Central memory CD8-positive, alpha-beta T cell (primary cell): ENCODE measurements at places on chromosomes 4 and X.

- peaks cover 22% of the 10 kb centered on the region for H3K4me1 ChIP-seq
- H3K36me3 ChIP-seq, result peaks cover 12% of the 10 kb centered on the region
- DNase-seq, result no peak
Measured at GRCh38 chr4:76997532-76997931, 48.0 kb downstream of the SEPTIN11 start.

- no peaks in the 10 kb centered on the region for H3K27me3 ChIP-seq
- H3K36me3 ChIP-seq, result no peaks in the 10 kb centered on the region
- H3K4me3 ChIP-seq, result no peak overlapping the region
- no peak overlapping the region for H3K27ac ChIP-seq
- no peaks in the 10 kb centered on the region for H3K4me1 ChIP-seq
Measured at GRCh38 chr4:129978315-129978714, 882.4 kb downstream of the C4orf33 start.

DNA sequence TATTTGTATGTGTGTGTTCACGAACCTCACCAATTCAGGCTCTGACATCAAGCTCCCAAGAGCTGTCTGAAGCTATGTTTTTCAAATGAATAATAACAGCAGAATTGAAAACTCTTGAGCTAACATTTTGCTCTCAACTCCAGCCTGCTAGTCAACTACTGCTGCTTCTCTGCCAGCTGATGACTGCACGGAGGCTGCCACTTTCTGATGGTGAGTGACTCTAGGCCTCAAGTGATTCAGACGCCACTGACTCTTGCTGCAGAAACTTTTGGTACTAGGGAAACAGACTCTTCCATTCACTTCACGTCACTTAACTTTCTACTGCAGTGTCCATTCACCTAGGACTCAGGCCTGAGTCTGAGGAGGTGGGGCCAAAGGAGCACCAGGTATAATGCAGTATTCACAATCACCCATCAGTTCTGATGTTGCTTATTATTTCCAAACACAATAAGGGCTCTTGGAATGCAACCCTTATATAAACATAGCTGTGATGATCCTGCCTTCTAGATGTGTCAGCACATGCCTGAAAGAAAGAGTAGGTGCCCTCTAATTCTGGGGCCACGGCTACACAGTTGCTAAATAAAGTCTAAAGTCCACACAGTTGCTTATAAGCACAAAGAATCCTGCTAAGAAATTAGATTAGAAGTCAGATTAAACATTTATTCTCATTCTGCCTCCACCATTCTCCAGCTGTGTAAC, 16.0 kb downstream of the PRDM8 start:
- H3K27ac ChIP-seq, result no peak overlapping the region
- no peak overlapping the region for H3K4me3 ChIP-seq
- no peaks in the 10 kb centered on the region for H3K4me1 ChIP-seq
- no peak for DNase-seq

- no peak overlapping the region for H3K27ac ChIP-seq
- no peak for DNase-seq
Measured at GRCh38 chr4:39714166-39714565, 16.2 kb downstream of the UBE2K start.

- H3K36me3 ChIP-seq, result no peaks in the 10 kb centered on the region
- H3K27ac ChIP-seq, result no peak overlapping the region
- H3K27me3 ChIP-seq, result no peaks in the 10 kb centered on the region
- no peak overlapping the region for H3K4me3 ChIP-seq
- H3K4me1 ChIP-seq, result no peaks in the 10 kb centered on the region
- DNase-seq, result no peak
Measured at GRCh38 chrX:105543283-105543682, 279.1 kb upstream of the NRK start.

DNA sequence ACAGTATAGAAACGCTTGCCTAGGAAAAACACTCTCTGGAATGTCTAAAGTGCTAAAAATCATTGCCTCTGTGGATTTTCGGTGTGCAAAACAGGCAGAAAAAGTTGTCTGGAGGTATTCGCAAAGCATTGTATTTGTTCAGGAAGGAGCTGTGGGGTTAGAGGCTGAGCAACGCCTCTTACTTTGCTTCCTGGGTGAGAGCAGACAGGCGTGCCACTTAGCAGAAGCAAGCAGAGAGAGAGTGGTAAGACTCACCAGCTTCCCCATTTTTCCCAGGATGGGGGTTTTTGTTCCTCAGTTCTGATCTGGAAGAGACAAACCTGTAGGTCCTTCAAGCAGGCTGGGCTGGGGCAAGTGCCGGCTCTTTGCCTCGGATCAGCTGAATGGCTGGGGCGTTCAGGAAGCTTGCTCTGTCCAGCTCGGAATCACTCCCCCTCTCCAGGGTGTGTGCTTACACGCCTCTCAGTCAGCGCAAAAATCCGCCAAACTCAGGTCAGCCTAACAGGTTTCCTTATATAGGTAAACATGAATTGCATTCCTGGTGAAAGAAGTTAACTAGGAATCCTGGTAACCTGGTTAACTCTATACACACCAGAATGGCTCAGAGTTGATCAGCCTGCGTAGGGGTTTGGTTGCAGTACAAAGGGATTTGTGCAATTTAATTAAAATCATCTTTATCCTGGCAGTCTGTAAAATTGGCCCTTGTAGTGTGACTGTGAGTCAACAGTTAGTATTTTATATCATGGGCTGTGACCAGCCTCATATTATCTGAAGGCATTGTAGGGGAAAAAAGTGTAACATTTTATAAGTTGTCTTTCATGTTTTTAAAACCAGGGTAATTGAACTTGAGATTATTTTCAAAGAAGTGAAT, 213.1 kb upstream of the MID1 start:
- no peaks in the 10 kb centered on the region for H3K36me3 ChIP-seq
- H3K27ac ChIP-seq, result no peak overlapping the region
- H3K4me3 ChIP-seq, result no peak overlapping the region
- H3K4me1 ChIP-seq, result no peaks in the 10 kb centered on the region
- no peaks in the 10 kb centered on the region for H3K27me3 ChIP-seq
- no peak for DNase-seq

DNA sequence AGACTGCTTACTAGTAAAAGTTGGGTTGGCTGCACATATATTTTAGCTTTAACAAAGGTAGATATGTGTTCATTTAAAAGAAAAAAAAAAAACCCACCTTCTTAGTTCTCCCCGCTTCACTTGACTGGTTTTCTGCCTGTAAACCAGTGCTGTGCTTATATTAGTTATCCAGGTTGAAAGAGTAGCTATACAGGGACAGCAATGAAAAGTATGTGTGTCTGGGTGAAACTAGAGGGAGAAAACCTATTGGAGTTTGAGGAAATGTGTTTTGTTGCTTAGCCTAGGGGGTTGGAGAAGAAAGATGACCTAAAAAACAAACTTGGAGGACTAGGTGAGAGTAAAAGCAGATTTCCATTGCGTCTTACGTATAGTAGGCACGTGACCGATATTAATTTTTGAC, 4.5 kb downstream of the JADE1 start:
- H3K36me3 ChIP-seq, result peaks cover 28% of the 10 kb centered on the region
- no peak overlapping the region for H3K27ac ChIP-seq
- DNase-seq, result no peak

DNA sequence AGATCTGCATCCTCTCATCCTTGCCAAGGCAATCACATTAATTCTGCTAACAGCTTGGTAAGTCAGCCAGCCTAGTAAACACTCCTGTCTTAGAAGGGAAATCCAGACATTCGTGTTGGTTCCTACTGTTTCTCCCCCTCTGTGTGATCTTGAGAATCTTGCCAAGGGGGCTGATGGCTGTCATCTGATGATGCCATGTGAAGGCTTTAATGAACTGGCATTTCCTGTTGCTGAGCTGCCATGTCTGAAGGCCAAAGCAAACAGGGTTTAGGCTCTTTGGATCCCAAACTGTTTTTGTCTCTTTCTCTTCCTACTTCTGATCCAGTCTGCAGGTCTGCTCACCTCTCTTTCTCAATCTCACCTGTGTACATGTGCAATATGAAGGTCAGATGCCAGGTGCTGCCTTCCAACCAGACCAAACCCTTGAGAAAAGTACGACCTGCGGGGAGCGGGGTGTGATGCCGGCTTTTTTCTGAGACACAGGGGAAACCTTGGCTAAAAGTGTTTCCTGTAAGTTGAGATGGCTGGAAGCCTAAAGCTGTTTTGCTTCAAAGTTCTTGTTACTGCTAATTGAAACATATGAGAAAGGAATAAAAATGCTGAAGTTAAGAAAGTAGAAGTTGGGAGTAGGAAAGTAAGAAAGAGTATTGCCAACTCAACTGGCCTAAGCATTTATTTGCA, 532.9 kb downstream of the ANKRD50 start:
- no peaks in the 10 kb centered on the region for H3K27me3 ChIP-seq
- no peaks in the 10 kb centered on the region for H3K36me3 ChIP-seq
- no peak overlapping the region for H3K4me3 ChIP-seq
- no peak for DNase-seq
- H3K4me1 ChIP-seq, result no peaks in the 10 kb centered on the region

DNA sequence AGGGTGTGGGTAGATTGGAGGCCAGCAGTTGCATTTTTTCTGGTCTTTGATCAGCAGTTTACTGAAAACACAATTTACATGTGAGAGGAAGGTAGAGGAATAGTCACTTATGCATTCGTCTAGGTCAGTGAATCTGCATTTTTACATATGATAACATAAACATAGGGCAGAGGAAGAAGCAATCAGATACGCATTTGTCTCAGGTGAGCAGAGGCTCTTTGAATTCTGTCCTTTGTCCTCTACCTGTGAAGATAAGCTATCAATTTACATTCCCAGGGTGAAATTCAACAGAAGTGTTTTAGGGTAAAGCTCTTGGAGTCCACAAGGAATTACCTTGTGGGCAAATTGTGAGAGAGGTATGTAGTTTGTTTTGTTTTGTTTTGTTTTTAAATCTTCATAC, 306.5 kb downstream of the MAGEB5 start:
- H3K36me3 ChIP-seq, result no peaks in the 10 kb centered on the region
- no peaks in the 10 kb centered on the region for H3K4me1 ChIP-seq
- DNase-seq, result no peak
- no peak overlapping the region for H3K4me3 ChIP-seq

DNA sequence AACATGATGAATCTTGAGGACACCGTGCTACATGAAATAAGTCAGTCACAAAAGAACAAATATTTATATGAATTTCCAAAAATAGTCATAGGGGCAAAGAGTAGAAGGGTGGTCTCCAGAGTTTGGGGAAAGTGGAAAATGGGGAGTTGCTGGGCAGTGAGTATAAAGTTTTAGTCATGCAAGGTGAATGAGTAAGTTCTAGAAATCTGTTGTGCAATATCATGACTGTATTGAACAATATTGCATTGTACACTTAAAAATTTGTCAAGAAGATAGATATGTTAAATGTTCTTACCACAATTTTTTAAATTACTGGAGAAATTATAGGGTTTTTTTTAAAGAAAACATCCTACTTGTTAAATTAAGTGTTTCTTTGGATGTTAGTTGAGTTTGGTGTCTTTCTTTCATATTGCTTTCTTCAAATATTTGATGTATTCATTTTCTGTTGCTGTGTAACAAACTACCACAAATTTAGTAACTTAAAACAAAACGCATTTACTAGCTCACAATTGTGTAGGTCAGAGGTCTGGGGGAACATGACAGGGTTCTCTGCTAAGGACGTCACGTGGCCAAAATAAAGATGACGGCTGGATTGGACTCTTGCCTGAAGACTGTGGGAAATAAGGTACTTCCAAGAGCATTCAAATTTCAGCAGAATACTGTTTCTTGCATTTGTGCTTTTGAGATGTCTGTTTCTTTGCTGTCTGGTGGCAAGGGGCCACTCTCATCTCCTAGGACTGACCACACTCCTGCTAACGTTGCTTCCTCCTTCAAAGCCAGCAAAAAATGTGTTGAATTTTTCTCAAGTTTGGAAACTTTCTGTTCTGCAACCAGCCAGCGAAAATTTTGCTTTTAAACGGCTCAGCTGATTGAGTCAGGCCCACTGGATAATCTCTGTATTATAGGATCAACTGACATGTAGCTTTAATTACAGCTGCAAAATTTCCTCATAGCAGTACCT, 76.7 kb downstream of the CPEB2 start:
- no peak overlapping the region for H3K27ac ChIP-seq
- no peak for DNase-seq
- no peaks in the 10 kb centered on the region for H3K4me1 ChIP-seq
- peaks cover 8% of the 10 kb centered on the region for H3K27me3 ChIP-seq
- H3K36me3 ChIP-seq, result no peaks in the 10 kb centered on the region
- no peak overlapping the region for H3K4me3 ChIP-seq

DNA sequence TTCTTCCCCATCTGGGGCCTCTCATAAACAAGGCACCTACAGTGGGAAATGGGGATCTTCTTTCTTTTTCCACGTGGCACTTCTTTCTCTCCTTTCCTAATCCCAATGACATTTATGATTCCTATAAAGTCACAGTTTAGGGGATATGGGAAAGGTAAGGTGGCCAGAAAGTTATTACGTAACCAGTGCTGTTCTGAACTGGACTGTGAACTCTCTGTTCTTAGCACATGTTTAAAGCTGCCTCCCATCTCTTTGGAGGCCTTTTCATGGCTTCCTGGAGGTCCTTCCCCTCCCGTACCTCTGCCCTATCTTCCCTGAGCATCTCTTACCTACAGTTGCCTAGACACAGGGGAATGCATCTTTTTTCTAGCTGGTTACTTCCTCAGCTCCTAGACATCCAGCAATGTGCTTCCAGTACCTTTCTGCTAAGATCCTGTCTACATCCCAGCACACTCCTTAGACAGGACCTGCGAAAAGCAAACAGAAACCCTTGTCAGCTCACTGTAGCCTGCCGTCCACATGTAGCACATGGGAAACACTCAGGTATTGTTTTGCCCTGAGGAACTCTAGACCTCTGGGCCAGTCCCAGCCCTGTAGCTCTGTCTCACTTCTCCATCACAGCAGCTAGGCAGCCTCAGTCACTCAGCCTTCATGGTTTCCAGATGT, 195.4 kb downstream of the NWD2 start:
- DNase-seq, result no peak
- no peaks in the 10 kb centered on the region for H3K36me3 ChIP-seq
- peaks cover 33% of the 10 kb centered on the region for H3K27me3 ChIP-seq
- H3K27ac ChIP-seq, result no peak overlapping the region
- H3K4me3 ChIP-seq, result no peak overlapping the region

- no peaks in the 10 kb centered on the region for H3K4me1 ChIP-seq
- peaks cover 31% of the 10 kb centered on the region for H3K27me3 ChIP-seq
- no peak overlapping the region for H3K4me3 ChIP-seq
- no peaks in the 10 kb centered on the region for H3K36me3 ChIP-seq
Measured at GRCh38 chr4:51830156-51830720, 12.7 kb upstream of the DCUN1D4 start.

- no peak for DNase-seq
- no peaks in the 10 kb centered on the region for H3K4me1 ChIP-seq
- no peak overlapping the region for H3K4me3 ChIP-seq
- H3K27me3 ChIP-seq, result no peaks in the 10 kb centered on the region
Measured at GRCh38 chr4:86338521-86338920, 21.3 kb downstream of the MAPK10 start.

DNA sequence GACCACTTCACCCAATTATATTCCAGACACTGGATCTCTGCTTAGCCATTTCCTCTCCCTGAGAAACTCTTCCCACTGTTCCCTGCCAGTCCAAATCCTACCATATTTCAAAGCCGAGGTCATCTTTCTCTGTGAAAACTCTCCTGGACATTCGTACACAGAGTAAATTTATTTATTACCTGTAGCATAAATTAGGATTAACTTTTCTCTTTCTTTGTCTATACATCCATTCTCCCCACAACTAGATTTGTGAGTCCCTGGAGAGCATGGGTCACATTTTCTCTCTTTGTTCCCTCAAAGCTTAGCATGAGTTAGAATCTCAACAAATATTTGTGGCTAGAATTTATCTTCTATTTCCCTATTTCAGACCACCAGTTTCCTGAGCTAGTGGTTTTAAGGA, 27.8 kb upstream of the SMIM10 start:
- H3K4me3 ChIP-seq, result no peak overlapping the region
- no peak overlapping the region for H3K27ac ChIP-seq
